Neuronal stem cell (in vitro differentiated cells): ENCODE measurements at places on chromosomes 12 and 14.

DNA sequence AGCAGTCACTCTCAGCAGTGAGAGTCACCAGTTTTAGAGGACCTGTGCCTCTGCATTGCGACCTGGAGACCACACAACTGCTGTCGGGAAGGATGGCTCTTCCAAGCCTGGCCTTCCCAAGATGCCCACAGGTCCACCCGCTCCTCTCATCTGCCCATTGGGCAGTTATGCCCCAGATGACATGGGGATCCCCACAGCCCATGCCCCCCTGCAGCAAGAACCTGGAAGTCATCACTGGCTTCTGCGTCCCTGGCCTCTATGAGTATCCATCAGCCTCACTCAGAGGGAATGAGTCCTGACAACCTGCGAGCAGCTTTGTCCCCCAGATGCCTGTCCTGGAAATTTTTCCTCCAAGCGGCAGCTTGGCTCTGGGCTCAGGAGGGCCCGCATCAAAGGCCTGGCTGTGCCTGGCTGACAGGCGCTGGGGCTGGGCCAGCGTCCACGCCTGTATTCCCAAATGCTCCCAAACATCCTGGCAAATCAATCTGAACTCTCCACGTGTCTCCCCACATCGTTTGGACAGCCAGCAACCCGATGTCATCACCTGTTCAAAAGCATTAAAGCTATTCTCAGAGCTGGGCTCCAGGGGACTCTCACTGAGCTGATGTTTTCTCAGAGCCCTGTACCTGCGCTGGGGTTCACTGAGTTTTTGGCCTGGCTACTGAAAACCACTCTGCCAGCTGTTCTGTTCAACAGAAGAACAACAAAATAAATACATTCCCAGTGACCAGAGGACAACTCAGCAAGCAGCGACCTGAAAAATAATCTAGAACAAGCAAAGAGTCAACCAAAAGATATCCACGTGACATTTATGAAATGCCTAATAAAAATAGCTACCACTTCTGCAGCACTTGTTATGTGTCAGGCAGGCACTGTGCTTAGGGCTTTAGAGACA, 57.8 kb downstream of the CLMN start:
- no peak for DNase-seq

- no peak for DNase-seq
Observed at GRCh38 chr14:91381801-91382670, 35.6 kb downstream of the CCDC88C start.

DNA sequence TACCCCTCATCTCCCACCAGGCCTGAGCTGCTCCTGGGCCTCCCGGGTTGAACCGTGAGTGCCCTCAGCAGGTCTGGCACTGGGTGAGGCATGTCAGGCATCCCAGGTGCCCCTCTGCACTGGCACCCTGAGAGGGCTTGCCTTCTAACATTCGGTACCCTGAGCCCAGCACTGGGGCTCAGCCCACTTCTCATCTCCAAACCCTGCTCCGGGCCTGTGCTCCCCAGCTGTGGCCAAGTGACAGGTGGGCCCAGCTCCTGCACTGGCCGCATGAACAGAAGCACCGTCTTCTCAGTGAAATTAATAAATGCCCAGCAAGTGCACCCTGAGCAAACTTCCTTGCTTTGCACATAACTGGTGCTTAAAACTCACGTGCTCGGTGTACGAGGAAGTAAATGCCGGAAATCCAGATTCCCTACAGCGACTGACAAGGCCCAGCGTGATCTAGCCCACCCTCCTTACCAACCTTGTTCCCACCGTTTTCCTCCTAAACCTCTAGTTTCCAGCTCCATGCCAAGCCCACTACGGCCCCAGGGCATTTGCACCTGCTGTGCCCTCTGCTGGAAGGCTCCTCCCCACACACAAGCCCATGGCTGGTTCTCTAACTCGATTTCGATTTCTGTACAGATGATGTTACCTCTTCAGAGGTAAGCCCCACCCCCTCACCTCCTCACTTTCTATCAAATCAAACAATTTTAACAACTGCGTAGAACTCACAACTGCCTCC, 115.2 kb upstream of the NCOR2 start:
- DNase-seq = no peak

DNA sequence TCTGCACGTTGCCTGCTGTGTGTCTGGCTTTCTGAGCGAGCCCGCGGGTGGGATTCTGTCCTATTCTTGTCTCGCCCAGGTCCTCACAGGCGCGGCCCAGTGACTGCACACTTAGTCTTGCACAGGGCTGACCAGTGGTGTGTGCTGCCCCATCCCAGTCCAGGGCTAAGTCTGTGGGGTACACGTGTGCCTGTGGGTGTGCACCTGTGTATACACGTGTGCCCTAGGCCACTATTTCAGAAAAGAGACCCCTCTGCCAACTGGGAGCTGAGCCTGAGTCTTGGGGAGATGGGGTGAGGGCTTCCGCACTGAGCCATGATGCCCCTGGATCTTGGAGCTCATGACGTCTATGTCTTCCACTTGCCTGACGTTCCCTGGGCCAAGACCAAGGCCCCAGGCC, 185.5 kb upstream of the PRMT8 start:
- no peak for DNase-seq

DNA sequence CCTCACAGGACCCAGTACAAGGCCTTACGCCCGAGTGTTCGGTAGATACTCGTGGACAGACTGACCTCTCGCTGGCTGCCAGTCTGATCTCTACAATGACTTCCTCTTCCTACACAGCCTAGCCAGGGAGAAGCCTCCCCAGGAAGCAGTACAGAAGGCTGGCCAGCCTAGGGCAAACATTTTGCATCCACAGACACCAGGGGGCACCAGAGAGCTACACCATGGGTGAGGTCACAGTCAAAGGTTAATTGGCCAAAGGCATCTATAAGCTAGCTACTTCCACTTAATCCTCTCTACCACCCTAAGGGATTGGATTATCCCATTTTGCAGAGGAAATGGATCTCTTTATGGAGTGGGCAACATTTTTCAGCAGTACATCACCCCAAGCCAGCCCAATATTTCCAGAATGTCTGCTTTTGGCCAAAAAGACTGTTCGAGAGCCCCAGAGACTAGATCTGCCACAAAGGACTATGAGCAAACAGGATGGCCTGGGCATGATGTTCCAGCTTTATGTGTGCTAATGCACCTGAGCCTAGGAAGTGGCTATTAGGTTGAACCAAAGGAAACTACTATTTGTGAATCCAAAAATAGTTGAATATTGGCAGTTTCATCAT, 14.6 kb upstream of the PNMA1 start:
- DNase-seq = peak; percentile 81

DNA sequence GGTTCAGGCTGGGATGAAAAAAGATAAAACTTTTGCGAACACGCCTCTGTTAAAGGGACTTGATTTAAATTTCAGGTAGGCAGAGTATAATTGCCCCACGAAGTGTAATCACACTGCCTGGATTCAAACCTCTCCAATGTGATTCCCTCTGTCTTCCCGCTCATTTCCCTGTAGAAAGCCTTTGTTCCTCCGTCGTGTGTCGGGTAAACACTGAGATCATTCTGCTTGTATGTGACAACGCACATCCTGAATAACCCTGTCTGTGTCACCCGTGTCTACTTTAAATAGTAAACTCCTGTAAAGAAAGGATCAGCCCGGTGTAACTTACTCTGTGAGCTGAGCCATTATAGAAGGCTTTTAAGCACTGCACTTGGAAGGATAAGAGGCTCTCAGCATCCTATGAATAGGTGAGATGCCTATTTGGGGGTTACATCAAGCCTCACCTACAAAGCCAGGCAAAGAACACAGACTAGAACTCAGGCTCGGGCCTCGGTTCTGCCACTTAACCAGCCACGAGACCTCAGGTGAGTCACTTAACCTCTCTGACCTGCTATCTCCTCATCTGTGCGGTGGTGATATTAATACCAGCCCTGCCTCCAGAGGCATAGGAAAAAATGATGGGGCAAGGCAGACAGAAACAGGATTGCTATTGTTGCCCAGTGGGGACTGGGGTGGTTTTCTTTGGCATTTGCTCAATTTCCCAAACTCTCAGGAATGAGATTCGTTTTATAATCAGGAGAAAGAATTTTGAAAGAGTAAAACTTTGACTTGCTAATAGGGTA, 74.2 kb downstream of the RBM19 start:
- DNase-seq = no peak

DNA sequence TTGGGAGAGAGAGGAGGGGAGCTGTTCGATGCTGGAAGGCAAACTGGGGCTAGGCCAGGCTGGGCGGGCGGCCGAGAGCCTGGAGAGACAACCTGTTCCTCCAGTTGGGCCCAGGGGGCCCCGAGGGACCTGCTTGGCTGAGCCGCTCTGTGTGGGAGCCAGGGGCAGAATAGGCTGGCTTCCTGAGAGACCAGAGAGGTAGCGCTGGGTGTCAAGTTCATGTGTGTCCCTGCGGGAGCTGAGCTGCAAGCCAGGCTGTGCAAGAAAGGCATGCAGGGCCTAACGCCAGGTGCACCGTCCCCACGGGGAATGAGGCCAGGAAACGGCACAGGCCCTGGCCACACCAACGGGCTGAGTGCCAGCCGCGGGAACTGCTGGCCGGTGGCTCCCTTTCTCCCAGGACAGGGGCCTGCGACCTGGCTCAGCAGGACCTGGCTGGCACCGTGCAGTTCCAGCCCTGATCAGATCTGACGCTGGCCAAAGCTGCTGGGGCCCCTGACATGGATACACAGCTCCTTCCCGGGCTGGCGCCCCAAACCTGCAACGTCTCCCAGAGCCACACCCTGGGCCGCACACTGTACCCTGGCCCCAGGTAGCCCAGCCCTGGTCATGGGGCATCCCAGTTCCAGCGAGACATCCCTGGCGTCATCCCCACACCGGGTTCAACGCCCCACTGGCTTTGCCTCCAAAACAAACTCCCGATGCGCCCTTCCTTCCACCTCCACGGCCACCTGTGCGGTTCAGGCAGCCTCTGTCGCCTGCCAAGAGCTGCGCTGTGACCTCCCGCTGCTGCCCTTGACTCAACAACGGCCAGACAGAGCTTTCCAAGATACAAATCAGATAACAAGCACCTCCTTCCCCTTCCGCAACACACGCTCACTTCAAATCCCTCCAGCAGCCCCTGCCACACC, 65.0 kb downstream of the RFLNA start:
- DNase-seq = no peak

DNA sequence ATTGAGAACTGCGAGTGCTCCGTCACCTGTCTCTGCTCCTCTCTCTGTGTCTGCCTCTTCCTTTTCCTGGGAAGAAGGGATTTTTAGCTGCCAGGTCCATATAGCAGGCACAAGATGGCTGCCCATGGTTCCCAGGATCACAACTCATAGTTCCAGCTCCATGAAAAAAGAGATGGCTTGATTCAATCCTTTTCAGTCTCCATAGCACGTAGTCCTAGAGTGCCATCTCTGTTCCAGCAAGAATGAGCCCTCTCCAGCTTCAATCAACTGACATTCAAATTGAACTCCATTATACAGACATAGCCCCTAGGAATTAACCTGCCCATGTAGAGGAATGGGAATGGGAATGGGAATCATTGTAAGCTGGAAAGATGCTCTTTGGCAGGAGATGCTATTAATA, 34.7 kb upstream of the RTRAF start:
- DNase-seq = no peak

- no peak for DNase-seq
Observed at GRCh38 chr14:99593971-99594841, 9.8 kb downstream of the CCDC85C start.

DNA sequence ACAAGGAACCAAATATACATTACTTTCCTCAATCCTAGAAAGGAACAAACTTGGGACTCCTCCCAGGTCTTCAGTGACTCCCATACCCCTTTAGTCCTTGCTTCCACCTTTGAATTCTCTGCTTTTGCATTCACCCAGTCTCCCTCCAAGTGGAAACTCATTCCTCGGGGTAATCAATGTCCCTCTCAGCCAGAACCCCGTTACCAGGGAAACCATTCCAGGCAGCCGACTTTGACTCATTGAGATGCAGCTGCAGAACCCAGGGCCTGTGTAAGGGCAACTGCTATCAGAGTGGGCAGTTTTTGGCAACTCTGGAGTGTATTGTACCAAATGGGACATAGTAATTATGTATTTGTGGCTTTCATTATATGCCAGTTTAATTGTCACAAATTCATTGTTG, 186.2 kb downstream of the NRXN3 start:
- peak; percentile 47 for DNase-seq

GRCh38 chr12:52020539-52021336, 14.0 kb downstream of the TAMALIN start:
- no peak for DNase-seq

DNA sequence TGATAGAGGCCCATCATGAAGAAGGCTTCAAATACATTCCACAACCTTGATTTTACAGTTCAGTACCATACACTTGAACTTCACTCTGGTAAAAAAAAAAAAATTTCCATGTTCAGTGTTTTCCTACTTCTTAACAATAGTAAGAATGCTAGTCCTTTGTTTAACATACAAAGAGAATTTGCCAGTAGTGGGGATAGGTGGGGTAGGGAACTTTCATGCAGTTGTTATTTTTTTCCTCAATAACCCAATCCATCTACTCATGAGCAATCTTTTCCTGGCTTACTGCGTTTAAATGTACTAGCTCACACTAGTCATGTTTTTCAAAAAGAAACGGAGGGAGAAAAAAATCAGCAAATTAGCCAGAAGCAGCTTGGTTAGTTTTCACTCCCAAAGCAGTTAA, 206.1 kb downstream of the PRKD1 start:
- no peak for DNase-seq

- DNase-seq = no peak
Observed at GRCh38 chr14:61233436-61233956, 47.6 kb downstream of the TMEM30B start.

DNA sequence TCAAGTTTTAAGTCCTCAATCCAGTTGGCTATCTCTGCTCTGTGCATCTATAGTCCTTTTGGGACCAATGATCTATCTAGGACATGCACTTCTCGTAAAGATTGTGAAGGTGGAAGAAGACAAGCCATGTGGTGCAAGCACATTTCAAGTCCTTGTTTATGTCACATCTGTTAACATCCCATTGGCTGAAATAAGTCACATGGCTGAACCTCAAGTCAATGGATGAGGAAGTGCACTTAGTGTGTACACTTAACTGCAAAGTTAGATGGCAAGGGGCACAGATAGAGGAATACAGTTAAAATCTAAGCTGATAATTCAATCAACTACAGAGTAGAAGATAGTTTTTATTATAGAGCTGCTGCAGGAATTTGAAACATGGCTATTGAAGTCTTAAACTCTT, 362.8 kb upstream of the TBX3 start:
- no peak for DNase-seq

DNA sequence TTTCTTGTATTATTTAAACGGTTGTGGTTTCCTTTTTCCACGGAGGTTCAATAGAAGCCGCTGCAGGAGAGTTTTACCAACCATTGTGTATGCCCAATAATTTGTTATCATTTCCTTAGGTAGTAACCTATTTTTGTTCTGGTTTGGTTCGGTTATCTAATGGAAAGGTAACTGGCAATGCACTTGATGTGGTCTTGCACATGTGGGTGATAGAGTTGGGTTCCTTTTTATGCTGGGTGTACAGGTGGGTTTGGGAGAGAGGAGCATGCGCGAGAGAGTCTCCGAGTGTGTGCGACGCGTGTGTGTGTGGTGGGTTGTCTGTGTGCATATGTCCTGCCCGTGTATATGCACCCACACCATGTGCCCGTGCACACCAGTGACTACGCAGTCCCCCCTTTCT, 102.7 kb upstream of the FKBP4 start:
- no peak for DNase-seq

DNA sequence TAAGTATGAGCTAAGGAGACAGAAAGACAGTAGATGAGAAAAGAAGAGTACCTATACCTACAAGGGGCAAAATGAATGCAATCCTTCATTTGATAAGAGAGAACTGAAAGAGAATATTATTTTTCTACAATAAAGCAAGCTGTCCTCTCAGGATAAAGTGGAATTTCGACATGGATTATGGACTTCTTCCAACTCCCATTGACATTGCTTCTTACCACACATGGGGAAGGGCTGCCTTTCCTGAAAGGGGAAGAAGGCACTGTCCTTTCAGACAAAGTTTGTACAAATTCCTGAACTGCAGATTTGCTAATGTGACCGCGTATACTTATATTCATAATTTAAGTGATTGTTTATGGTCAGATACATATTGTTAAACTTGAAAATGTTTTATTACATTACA, 4.3 kb upstream of the HEBP1 start:
- DNase-seq = no peak
